ENCODE measurements at places on chromosomes 6 and 20.

- no peak for DNase-seq
Observed at GRCh38 chr6:27720607-27721580, 191.3 kb downstream of the OR2B2 start.

GRCh38 chr20:53884859-53885541 lies 185.4 kb downstream of the BCAS1 start:
- no peak for DNase-seq

DNA sequence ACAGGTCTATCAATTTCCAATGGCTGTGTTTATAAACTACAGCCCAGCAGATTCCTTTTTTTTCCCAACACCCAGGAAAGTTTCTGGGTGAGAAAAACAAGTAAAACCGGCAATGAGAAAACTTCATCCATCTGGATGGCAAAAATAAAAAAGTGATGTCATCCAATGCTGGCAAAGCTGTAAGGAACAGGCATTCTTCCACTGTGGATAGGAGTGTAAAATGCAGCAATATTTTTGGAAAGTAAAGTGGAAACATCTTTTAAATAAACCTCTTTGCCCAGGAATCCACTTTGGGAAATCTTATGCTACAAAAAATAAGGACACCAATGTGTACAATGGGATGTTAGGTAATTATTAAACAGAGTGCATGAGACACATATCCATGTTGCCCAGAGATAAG lies 102.1 kb upstream of the NT5E start:
- DNase-seq: no peak

GRCh38 chr6:147782302-147782701 lies 273.8 kb downstream of the SAMD5 start:
- no peak for DNase-seq

GRCh38 chr20:51446656-51447055 lies 95.9 kb downstream of the NFATC2 start:
- DNase-seq: no peak

DNA sequence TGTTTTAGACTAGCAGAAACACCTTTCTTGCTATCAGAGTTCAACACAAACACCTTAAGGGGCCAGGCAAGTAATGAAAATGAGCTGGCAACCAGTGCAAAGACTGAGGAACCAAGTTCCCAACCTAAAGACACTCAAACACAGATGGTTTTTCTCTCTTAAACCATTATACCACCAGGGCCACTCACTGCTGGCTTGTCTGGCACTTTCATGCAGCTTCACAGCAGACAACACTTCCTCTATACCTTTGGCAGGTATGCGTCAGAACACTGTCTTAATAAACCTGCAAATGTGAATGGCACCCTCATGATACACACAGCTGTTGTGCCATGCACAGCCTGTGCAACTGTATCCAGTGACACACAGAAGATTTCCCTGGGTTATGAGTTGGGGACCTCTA lies 41.6 kb downstream of the NFATC2 start:
- DNase-seq: no peak

DNA sequence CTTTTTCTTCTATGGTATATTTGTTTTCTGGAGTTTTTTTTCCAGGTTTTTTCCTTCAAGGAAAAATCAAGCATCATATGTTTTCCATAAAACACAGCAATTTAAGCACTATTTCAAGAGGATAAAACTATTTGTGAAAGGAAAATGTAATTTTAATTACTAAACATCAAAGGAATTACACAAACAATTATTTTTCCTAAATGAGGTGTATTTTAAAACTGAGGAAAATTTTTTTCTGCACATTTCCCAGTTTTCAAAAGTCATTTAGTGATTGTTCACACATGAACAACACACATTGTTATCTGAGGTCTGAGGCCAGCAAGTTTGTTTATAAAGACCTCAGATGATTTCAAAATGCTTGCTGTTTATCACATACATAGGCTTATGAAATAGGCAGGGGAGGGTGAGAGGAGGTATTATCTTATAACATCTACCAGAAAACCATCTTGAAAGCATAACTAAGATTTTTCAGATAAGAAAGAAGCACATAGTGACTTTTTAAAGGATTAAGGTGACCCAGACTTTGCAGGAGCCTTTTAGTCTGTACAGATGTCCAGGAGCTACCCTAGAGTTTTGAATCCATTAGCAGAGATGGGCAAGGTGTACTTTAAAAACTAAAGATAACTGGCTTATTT lies 381.6 kb downstream of the GJA1 start:
- DNase-seq: no peak

GRCh38 chr20:10637563-10637962 lies 36.2 kb downstream of the JAG1 start:
- DNase-seq: no peak

GRCh38 chr6:98833307-98834059 lies 891 bp upstream of the POU3F2 start:
- peak; percentile 19 for DNase-seq

GRCh38 chr6:16873698-16874097 lies 112.4 kb upstream of the ATXN1 start:
- no peak for DNase-seq

DNA sequence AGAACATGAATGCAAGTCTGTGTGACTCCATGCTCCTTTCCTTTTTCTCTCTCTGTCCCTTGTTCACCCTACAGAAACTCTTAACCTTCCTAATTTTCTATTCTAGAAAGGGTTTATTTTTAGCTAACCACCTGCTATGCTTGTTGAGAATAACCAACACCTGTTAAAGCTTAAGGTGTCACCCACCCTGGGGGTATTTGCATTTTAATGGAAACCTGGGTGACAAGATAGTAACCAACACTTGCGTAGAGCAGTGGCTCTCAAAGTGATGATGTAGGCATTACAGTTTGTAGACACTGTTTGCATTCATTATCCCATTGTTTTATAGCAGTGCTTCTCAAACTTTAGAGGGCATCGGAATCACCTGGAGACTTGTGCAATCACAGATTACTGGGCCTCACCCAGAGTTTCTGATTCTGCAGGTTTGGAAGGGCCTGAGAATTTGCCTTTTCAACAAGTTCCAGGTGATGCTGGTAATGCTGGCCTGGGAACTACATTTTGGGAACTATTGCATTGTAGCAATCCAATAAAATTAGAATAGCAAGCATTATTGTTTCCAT lies 114.4 kb upstream of the ARMC2 start:
- no peak for DNase-seq

DNA sequence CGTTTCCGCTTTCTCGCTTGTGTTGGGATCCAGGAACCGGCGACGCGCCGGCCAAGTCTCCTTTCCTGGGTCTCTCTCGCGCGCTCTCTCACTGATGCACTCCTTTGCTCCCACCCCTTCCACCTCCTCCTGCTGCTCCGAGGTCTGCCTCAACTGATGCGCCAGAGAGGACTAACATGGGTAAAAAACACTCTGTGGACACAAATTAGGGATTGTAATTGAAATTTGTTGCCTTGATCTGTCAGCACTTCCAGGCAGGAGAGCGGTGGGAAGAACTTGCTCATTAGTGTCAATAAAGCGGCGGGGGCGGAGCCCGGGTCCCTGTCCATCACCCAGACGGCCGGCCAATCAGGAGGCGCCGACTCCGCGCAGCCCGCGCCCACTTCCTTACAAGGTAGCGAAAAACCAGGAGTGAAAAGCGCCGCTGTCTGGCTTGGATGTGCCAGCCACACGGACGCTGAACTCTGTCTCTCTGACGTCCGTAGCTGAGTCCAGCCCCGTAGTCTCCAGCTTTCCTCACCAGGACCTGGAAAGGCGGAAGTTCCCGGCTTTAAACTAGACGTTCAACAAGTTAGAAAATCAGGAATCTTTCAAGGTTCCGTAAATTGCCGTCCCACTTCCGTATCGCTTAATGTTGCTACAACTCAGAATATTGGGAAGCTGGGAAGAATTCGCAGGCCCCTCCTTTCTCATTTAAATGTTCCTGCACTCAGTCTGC lies at the start of gene TBX18:
Gene TBX18, minus strand, starts transcription at position 267 of the 718 bp plus-strand sequence. CDS start 417 bp downstream, outside the sequence.
- DNase-seq: peak; percentile 68

Measured in thyroid gland (tissue), 4 donors.